Astrocyte (in vitro differentiated cells and primary cell): ENCODE measurements at places on chromosomes 6 and 20. TPM values are rescaled to one million over a fixed set of nuclear protein-coding genes. Genes with fewer than 3 reads are reported as not detected.
A peak's percentile ranks its signal among the peaks of the same experiment; 100 is the strongest.

- no peak for DNase-seq
Observed at GRCh38 chr6:134058622-134059366, 6.4 kb upstream of the SLC2A12 start.

GRCh38 chr20:33262658-33263065 lies 20.4 kb upstream of the BPIFB1 start:
- DNase-seq, result peak; percentile 30

GRCh38 chr20:20276811-20277530 lies 90.9 kb upstream of the INSM1 start:
- DNase-seq, result no peak

- no peak for DNase-seq
Observed at GRCh38 chr20:54154439-54154838, 19.3 kb downstream of the CYP24A1 start.

DNA sequence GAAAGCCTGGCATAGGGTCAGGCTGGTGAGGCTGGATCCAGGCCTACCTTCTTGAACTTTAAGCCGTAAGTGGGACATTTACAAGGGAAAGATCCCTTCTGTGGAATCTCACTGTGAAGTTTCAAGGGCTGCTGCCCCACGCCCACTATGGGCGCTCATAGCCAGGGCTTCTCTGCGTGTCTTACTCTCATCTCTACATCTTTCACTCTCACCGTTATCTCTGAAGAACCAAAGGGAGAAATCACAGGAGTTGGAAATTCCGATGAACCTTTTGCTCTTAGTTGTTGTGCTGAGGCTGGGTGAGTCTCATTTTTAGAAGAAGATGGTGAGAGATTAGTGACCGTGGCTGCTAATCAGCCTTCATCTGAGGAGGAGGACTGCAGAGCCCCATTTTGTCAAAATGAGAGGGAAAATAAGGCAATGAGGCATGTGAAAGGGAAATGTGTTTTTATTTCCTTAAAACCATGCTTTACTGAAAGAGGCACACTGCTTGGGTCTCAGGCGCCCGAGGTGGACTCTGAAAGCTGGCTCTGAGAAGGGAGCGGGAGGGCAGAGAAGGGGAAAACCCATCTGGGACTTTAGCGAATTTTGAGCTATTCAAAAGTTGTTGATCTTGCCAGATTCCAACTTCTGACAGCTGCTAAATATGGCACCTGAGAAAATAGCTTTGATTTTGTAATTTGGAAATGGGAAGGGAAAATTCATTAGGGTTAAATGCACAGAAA lies 301.5 kb downstream of the CLIC5 start:
- no peak for DNase-seq

The SIRPB1 gene
- total RNA-seq, result not detected in 2 replicates

The HMGCLL1 gene
- 0.24 and 0.30 TPM in 2 replicates for total RNA-seq

The LAMA5 gene
- 285 and 350 TPM in 2 replicates for total RNA-seq

DNA sequence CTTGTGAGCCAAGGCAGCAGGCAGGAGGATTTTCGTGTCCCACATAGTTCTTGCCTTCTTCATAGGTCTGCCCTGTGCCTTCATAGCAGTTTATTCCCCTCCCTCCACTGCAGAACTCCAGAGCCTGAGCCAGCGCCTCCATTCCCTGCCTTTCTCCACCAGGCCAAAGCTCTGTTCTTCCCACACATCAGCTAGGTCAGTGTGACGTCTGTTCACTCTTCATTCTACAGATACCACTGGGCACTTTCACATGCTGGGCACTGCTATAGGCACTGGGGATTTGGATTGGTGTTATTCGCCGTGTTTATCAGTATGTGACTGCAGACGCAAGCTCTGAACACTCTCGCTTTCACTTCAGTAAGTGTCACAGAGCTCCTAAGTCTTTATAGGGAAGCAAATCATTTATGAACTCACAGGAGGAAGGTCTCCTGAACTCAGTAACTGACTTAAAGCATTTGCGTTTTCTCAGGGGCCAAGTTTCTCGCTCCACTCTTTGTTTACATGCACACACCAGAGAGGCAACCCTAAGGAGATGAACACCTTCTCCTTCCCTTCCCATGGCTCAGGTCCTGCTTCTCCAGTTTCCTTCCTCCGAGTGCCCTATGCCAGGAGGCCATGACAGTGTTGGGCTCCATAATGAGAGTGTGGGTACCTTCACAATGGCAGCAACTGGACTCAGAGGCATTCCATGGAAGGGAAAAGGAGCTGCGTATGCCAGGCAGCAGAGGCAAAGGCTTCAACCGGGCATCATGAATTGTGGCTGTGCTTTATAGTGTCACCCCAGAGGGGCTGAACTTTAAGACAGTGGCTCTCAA lies 6.3 kb upstream of the APMAP start:
- no peak for DNase-seq

DNA sequence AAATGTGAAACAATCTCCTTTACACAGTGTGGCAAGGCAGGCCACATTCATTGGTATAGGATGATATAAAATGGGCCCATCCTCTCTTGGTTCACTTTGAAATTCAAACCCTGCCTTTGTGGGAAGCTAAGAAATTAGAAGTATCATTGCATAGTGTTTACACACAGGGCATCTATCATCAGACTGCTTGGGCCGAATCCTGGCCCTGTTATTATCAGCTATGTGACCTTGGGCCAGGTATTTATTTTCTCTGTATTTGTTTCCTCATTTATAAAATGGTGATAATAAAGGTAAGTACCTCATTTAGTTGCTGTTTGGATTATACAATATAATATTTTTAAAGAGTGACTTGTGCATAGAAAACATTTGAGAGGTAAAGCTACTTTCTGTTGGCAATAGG lies 45.5 kb downstream of the PTPRK start:
- DNase-seq, result no peak

The MUCL3 gene
- total RNA-seq, result not detected in 2 replicates

The RBM12 gene
- total RNA-seq, result 78.1 and 88.4 TPM in 2 replicates

DNA sequence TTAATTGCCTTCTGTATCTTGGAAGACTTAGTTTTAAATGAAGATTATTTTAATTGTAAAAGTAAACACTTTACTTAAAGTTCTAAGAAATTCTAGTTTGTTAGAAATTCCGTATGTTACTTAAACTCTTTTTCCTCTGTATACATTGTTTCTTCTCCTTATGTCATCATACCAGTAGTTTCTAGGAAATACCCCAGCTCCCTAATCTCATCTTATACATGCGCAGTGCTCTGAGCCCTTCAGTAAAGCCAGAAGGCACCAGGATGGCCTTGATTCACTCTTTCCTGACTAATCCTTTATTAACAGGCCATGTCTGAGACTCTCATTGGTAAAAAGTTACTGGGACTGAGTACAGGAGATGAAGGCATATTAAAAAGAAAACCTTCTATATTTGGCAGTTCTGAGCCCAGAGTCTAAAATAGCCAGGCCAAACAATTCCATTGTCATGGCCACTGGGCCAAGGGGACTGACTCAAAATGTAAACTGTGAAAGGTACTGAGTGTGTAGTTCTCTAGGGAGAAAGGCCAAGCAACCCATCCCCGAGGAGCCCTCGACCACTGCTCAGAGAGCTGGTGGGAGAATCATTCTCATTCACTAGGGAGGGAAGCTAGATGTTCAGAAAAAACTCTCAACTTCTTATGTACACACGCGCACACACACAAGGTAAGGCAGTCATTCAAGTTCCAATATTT lies 25.0 kb downstream of the SLC22A1 start:
- no peak for DNase-seq

DNA sequence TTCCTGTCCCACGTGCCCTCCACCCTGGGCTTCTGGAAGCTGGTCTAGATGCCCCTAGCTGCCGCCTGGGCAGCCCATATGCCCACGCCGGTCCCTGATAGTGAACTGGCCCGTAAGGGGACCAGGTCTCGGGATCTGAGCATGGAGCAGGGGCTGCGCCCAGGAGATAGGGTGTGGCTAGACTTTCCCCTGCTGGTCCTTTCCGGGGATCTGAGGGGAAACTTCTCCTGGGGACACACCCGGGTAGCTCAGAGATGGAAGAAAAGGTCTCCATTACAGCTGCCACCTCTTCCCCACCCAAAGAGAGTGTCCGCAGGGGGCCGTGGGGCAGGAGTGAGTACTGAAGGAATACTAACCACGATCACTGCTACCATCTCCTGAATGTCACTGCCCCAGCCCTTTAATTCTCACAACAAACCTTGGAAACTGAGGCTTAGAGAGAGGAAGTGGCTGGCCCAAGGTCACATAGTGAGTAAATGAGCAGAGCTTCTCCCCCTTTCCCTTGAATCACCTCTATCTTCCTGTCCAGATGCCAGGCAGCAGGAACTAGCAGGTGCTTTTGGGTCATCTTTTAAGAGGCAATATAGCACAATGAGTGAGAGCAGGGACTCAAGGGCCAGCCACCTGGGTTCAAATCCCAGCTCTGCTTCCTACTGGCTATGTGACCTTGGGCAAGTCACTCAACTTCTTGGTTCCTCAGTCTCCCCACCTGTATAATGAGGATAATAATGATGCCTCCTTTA lies 11.8 kb upstream of the CCN5 start:
- no peak for DNase-seq

- DNase-seq, result no peak
Observed at GRCh38 chr6:4308364-4308763, 173.0 kb upstream of the ECI2 start.

GRCh38 chr6:110900028-110900598 lies 25.5 kb downstream of the AMD1 start:
- no peak for DNase-seq

- DNase-seq, result no peak
Observed at GRCh38 chr20:51185861-51186260, 163.0 kb upstream of the KCNG1 start.
